ENCODE measurements at places on chromosomes 11 and 22.

- no peak for DNase-seq
Measured at GRCh38 chr11:17593466-17594245, 46.6 kb downstream of the OTOG start.

DNA sequence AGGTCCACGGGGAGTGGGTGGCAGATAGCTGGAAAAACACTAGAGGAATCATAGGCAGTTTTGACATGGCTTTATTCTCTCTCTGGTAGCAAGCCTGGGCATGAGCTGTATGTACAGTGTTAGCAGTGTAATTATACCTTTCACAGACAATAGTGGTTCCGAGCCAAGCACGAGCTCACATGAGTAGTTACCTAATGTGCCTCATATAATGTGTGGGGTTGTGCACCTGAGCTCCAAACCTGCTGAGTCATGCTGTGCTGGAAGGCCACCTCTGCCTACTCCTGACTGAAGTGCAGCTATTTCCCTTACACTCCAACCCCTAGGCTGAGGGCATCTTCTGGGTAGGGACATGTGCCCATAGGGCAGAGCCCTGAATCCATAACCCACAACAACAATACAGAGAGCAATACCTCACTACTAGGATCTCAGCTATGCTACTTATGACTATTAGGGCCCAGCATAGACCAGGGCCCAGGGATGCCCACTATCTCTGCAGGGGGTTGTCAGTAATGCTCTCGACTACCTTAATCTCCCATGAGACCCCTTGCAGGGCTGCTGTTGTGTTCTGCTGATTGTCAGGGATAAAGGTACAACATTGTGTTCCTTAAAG, 432.1 kb downstream of the DYNC2H1 start:
- DNase-seq = no peak

- DNase-seq = no peak
Measured at GRCh38 chr11:96265972-96266371, 77.0 kb downstream of the MAML2 start.

DNA sequence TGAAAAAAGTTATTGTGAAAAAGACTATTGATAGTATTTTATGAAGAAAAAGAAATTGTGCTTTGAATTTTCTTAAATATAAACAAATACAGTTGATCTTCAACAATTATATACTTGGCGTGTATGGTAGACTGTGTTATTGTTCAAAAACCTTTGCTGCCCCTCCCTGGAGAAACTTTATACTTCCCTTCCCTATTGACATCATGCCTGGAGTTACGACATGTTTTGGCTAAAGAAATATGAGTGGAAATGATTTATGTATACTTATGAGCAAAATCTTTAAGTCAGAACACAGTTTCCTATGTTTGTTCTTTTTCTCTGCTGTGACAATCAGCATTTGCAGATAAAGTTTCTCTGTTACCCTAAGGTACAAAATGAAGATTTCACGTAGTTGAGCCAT, 243.8 kb downstream of the TMEM135 start:
- DNase-seq = peak; percentile 51

- DNase-seq = peak; percentile 30
Measured at GRCh38 chr22:42317691-42318547, 47.5 kb upstream of the TCF20 start.

Measured in HT-29 (cell line).